ENCODE measurements at places on chromosomes 11 and 22.
A peak's percentile ranks its signal among the peaks of the same experiment; 100 is the strongest.

DNA sequence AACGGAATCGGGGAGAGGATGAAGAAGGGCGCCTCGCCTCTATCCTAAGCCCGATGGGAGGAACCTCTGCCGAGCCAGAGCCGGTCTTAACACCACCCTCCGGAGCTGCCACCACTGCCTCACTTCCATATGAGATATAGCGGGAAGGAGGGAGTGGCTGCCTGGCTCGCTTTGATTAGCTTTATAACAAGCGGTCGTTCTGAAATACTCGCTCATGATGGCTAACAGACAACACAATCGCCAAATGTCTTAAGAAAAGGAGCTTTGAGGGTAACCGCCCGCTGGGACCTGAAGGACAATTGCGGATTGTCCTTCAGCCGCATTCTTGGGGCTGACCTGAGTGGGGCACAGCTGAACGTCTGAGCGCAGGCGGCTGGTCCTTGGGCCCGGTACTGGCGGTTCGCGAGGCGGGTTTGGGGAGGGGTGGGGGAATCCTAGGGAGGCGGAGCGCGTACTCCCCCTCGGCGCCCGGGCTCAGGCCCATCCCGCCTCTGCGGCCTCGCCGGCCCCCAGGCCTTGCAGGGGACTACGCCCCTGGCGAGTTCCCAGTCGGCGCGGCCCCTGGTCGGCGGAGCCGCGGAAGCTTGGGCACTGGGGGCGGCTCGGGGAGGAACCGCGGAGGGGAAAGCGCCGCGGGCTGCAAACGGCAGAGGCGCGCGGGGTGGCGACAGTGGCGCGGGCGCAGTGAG lies at the start of gene PLAAT5:
Gene PLAAT5 (minus strand): TSS at position 617 of the 689 bp plus-strand sequence. CDS start 133 bp downstream, at position 484.
- peak; percentile 64 for DNase-seq

DNA sequence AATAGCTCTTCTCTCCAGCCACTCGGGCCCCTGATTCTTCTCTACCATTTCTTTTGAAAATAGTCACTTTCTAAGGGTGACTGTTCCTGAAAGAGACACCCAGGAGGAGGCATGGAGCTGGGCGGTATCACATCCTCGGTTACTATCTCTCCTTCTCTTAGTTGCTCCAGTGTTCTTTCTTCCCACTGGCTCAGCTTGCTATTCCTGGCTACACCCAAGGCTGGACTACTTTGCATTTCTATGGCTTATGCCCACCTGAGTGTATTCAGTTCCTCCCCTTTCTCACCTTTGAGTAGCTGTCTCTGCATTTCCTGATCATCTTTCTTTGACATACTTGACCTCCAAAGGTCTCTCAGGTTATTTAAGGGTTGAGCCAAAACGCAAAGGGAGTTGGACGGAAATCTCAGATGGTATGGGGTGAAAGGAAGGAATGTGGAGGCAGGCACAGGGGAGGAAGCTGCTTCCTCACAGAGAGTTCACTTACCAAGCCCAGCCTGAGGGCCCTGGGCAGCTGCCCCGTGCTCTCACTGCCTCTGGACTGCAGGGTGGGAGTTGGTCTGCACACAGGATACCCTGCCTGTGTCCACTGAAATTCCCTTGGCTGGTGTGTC lies 155.7 kb downstream of the SNX19 start:
- DNase-seq = no peak

DNA sequence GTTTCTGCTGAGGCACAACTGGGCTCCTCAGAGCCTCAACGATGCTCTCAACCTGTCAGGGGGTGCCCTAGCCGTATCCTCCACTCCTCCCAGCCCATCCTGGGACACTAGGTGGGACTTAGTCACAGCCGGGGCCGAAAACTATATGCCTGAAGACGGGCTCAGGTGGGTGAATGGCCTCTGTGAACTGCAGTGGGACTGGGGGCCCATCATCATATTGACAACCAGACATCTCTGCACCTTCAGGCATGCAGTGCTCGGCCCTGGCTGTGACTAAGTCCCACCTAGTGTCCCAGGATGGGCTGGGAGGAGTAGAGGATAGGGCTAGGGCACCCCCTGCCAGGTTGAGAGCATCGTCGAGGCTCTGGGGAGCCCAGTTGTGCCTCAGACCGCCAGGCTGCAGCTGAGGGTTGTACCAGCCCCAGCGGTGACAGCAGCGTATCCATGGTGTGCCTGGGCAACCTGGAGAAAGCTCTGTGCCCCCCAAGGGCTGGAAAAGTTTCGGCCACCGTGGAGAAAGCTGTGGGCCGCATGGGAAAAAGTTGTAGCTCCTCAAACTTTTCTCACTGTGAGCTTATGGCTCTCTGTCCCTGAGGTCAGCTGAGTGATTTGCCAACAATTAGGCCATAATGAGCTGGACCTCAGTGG lies 88.9 kb downstream of the RRM1 start:
- DNase-seq = no peak

DNA sequence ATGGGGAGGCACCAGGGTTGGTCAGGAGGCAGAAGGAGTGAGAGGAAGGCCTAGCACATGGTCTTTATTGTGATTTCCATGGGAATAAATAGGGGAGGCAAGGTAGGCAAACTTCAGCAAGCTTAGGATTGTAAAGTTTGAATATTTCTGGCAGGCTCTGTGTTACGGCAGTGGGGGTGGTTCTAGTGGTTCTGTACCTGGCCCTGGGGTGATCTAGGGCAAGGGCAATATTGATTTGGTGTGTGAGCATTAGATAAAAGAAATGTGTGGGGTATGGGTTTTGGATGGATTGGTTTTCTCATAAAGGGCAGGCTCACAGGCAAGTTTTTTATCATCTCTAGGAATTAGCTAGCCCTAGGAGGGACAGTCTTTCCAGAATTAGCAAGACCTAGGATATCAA lies 584.0 kb downstream of the OPCML start:
- DNase-seq = no peak

- DNase-seq = no peak
Observed at GRCh38 chr11:7787239-7787638, 9.5 kb downstream of the OR5P2 start.

GRCh38 chr11:134863294-134863693 lies 451.3 kb upstream of the B3GAT1 start:
- no peak for DNase-seq

DNA sequence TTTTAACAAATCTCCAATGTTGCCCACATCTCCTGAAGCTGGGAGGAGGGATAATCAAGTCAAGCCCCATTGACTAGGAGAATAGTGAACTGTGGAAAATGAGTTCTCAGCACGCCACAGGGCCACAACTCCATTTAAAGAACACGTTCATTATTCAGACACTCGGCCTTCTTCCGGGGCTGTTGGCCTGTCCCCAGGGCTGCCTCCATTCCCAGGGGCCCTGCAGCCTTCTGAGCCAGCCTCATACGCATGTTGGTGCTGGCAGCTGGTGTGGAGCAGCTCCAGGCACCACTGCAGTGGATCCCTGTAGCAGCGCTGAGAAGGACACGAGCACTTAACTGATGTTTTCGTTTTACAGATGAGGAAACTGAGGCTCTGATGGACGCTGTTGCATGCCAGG lies 87.5 kb upstream of the RCN1 start:
- DNase-seq = no peak

DNA sequence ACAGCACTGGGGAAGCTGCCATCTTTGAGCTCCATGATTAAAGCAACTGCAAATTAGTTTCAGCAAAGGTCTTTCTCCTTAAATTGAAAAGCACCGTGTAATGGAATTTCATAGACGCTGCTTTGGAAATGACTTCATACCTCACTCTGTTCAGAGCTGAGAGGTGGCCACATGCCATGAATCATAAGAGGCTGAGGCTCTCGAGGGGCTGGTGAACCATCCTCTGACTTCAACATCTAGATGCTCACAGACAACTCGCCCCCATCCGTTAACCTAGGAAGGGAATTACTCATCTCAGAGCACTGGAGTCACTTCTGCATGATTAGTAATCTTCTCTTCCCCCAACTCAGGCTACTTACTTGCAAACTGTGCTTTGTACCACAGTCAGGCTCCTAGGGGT lies 122.3 kb downstream of the RCN1 start:
- peak; percentile 96 for DNase-seq

- peak; percentile 28 for DNase-seq
Observed at GRCh38 chr11:22703591-22703990, 37.2 kb downstream of the GAS2 start.

- no peak for DNase-seq
Observed at GRCh38 chr11:113182288-113182687, 132.1 kb upstream of the TTC12 start.

- DNase-seq = peak; percentile 55
Observed at GRCh38 chr11:97140885-97141494, 751.2 kb downstream of the JRKL start.

DNA sequence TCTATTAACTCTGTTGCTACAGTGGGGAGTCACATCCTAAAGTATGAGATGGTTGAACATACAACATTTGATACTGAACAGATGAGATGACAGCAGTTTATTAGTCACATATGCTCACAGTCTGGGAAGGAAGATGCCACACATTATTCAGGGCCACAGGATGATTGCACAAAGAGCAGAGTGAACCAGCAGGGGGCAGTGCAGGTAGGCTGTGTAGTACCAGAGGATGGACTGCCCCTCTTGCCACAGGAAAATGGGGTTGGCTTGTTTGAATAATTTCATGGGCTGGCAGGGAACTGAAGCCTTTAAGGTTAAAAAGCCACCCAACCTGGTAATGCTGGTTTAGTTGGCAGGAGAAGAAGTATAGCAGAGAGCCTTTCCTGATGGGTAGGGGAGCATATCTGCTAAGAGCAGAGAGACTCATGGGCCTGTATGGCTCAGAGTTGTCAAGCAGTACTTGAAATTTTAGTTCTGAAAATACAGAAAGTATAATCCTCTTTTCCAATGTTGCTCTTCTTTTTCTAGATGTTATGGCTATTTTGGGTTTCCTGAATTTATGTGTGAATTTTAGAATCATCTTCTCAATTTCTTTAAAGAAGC lies 180.4 kb upstream of the B3GAT1 start:
- DNase-seq = no peak

DNA sequence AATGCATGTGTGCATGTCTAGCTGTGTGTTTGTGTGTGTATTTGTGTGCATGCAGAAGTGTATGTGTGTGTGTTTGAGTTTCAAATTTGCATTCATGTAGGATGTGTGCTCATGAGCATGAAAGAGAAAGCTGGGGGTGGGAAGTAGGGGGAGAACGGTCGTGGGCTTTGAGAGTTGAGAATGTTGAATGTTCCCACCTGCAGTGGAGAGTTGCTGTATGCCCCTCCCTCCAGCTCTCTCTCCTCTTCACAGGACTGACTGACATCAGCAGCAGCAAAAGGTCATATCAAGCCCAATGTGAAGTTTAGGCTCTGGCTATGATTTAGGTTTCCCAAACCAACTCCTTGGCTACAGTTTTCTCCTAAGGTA lies 63.8 kb upstream of the RRAS2 start:
- DNase-seq = no peak

DNA sequence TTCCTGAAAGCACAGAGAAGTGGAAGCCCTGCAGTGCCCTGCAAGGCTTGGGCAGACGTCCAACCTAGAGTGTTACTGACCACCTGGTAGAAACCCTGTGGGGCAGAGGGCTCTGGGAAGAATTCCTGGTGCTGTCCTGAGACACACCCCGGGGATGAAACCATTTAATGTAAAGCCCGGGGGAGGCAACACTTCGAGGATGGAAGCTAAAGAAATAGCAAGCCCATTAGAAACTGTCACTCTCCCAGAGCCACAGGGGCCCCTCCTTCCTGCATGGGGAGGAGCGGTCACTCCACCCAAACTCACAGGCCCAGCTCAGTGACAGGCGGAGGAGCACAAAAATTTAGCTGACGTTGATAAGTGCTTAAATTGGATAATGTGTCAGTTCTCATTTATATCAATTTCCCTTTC lies 57.6 kb downstream of the NRXN2 start:
- DNase-seq = no peak

DNA sequence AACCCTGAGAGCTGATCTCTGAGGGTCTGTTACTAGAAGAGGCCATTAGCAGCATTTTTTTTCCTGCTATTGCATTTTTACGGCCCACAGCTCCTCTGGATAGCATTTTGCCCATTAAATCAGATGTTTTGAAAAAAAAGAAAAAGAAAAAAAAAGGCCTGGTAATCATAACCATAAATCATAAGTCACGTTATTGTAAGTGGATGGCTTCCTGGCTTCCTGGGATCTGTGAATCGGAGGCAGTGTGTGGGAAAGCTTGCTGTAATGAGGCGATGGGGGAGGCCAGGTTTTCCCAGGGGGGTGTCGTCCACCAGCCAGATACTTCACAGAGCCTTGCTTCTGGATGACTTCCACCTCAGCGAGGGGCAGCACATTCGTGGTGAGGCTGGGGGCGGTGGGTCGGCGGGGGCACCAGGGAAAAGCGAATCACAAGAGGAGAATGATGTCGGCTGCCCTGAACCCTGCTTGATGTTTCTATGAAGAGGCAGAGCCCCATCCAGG lies 106.5 kb upstream of the SYT13 start:
- no peak for DNase-seq

DNA sequence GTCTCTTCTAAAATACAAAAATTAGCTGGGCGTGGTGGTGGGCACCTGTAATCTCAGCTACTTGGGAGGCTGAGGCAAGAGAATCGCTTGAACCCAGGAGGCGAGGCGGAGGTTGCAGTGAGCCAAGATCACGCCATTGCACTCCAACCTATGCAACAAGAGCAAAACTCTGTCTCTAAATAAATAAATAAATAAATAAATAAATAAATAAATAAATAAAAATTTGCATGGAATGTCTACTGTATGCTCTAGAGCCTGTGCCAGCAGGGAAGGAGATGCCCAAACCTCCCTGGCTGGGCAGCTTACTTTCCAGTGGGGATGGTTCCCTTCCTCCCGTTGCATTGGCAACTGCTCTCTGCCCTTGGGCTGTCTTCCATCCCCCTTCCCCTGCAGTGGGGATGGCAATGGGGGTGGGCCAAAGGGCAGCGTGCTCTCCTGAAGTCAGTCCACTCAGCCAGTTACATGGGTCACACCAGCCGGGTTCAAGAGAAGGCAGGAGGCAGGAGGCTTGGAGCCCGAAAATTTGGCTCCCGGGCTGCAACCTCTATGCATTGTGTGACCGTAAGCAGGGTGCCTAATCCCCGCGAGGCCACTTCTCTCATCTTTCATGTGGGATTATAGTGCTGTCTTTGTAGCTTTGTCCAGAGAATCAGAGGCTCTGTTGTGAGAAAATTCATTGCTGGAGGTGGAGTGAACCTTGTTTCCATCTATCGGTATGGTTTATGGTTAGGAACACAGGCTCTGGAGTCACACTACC lies 1.4 kb upstream of the LRRC10B start:
- no peak for DNase-seq

GRCh38 chr11:128359515-128359914 lies 227.8 kb downstream of the ETS1 start:
- DNase-seq = peak; percentile 72

DNA sequence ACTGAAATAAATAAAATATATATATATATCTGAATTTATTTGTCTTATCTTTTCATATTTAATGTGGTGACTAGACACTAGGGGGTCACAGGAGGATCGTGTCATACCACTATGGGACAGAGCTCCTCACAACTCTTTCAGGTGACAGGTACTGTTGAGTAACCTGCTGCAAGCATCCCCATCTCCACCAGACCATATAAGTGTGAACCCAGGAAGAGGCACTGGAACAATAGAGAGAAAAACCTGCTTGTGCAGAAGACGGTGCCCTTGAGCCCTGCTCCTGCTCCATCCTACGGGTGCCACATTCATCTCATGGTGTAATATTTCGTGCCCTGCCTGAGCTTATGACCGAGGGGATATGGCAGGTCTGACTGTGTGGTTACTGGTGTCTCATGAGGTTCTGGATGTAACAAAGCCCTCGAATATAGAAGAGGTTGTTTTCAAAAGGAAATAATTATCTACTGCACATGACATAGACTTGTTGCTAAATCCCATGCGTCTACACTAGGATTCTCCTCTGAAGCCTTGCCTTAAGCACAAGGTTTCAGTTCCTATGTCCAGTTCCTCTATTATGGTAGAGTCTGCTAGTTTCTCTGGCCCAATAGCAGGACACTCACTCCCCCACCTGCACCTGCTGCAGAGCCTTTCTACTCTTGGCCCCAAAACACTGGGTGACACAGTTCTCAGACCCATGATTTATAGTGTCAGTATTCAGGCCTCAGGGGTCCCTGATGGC lies 70.4 kb downstream of the GGTLC2 start:
- no peak for DNase-seq

All from cardiac fibroblast (primary cell).